ENCODE measurements at places on chromosomes 6 and 20.
A peak's percentile ranks its signal among the peaks of the same experiment; 100 is the strongest.

- no peak for DNase-seq
These were observed 122.2 kb upstream of the MYLIP start for GRCh38 chr6:16006681-16007080.

- no peak for DNase-seq
These were observed 6.0 kb upstream of the NPBWR2 start for GRCh38 chr20:64113444-64113775.

GRCh38 chr6:3163248-3163594, 5.9 kb upstream of the TUBB2A start:
- no peak for DNase-seq

DNA sequence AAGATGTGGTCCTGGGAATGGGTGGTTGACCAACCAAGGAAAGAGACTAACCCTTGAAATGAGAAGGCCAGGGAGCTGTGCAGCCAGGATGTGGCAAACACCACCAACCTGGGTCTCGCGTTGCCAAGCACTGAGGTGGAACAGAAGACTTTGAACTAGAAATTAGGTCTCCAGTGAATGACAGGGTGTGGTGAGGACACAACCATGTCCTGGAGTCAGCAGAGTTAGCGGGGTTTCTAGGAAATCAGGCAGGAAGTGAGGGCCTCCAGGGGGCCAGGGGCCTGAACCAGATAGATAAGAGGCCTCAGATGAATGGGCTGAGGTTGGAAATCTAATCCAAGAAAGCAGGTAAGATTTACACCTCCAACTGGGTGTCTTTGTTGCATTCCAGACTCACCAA, 353.3 kb upstream of the ARID1B start:
- DNase-seq: no peak

- no peak for DNase-seq
These were observed 1.8 kb downstream of the SNRNP48 start for GRCh38 chr6:7591770-7592169.

- DNase-seq: peak; percentile 54
These were observed 100.9 kb downstream of the HFE start for GRCh38 chr6:26187981-26188635.

GRCh38 chr20:56391596-56392131, 351 bp downstream of the AURKA start:
- no peak for DNase-seq

DNA sequence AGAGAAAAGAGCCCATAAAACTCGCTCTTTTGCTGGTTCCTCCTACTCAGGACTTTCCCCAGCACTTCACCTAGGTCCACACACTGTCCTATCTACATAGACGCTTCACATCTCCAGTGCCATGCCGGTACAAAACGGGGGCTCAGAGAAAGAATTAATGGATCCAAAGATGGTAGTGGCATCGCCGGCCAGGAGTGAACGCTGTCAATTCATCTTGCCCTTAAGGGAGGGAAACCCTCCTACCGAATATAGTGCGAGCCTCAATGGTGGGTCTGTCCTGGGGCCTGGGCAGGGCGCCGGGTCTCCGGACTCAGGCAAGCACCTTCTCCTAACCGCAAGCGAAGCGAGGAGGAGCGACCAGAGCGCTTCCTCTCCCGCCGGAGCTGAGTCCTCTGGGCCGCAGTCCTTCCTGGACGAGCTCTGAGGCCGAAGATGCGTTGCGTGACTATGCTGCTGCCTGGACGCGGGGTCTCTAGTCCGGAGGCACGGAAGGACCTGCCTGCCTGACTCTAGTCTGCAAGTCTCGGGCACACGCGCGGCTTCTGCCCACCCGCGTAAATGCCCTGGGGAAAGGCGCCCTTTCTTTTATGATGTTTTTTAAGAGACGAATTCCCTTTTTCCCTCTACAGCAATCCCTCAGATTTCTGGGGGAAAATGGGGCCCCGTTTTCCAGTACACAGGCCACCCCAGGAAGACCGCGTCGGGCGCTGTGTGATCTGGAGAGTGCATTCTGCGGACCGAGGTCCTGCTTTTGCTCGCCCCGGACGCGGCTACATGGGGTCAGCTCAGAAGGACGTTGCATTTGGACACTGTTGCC, 100.1 kb upstream of the PRDM1 start:
- no peak for DNase-seq

GRCh38 chr6:12328701-12329100, 38.5 kb downstream of the EDN1 start:
- no peak for DNase-seq

- no peak for DNase-seq
These were observed 16.9 kb downstream of the KIF16B start for GRCh38 chr20:16556301-16556700.

- DNase-seq: no peak
These were observed 42.9 kb upstream of the FAM83D start for GRCh38 chr20:38883081-38883980.

GRCh38 chr6:99873084-99873483, 120.9 kb downstream of the MCHR2 start:
- no peak for DNase-seq

- no peak for DNase-seq
These were observed 139.1 kb downstream of the ARID1B start for GRCh38 chr6:156916130-156916801.

GRCh38 chr20:17624551-17625245, 54.8 kb downstream of the DSTN start:
- no peak for DNase-seq

- DNase-seq: no peak
These were observed 2.3 kb downstream of the RPS12 start for GRCh38 chr6:132816660-132817059.

GRCh38 chr6:18997375-18997826, 610.3 kb downstream of the RNF144B start:
- DNase-seq: no peak

- DNase-seq: peak; percentile 4
These were observed 42.3 kb downstream of the ANKEF1 start for GRCh38 chr20:10077081-10077471.

- DNase-seq: no peak
These were observed 63.2 kb downstream of the SLC24A3 start for GRCh38 chr20:19275630-19276071.

- DNase-seq: no peak
These were observed 15.8 kb downstream of the ADNP start for GRCh38 chr20:50915424-50915823.

- DNase-seq: no peak
These were observed 29.2 kb downstream of the SLC35A1 start for GRCh38 chr6:87501809-87502572.

DNA sequence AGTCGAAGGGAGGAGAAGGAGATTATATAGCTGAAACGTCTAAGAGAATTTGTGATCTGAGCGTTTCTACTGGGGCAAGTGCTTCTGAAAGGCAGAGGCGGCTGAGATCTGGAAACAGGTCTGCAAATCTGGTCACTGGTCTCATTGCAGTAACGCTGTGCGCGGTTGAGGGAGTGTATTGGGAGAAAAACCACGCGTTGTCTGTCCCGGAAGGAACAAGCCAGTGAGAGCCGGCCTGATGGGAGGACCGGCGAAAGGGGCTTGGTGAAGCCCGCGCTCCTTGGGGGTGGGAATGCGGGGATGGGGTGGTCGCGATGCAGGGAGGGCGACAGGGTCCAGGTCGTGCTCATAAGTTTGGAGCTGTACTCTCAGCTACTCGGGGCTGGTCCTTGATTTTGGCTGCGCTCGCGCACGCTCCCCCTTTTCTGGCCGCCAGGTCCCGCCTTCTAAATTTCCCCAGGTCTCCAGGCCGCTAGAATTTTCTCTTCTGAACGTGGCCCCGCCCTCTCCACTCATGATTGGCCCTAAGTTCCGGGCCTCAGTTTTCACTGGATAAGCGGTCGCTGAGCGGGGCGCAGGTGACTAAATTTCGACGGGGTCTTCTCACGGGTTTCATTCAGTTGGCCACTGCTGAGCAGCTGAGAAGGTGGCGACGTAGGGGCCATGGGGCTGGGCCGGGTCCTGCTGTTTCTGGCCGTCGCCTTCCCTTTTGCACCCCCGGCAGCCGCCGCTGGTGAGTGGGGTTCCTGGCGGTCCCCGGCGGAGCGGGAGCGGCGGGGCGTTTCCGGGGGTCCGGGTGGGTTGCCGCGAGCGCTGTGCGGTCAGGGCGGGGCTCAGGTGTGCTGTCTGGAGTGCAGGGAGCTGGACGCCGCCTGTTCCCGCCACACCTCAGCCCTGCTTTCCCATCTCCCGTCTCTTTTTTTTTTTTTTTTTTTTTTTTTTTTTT, at the start of gene MICB:
Gene MICB, plus strand, starts transcription at position 615 of the 946 bp plus-strand sequence. Its CDS starts 49 bp downstream, at position 664.
- DNase-seq: peak; percentile 76

DNA sequence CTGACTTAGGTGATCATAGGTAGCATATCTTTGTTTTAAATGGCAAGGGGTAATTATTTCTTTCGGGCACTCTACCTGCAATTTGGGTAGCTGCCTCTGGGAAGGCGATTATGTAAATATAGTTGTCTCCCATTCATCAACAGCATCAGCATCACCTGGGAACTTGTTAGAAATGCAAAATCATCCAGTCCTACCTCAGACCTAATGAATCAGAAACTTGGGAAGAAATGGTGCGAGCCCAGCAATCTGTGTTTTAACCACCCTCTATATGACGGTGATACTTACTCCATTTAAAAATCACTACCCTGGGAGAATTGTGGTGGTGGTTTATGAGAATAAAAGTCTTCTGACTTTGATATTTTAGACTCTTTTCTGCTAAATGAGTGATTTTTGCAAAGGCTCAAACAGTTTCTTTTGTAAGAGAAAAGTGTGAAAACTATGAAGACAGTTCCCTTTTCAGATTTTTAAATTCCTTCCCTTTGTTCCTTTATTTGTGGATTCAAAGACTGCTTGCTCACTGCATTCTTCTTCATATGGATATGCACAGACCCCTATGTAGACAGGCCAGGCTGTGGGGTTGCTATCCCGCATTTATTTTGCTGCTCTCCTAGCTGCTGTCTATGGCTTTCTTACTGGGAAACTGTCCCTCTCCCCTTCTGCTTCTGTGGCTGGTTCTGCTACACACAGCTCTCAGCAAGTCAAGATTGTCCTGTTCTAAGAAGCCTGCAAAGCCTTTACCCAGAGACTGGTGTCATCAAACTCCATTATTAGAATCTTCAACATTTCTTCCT, 365.3 kb downstream of the RNF144B start:
- no peak for DNase-seq

GRCh38 chr6:6614983-6615349, 26.4 kb downstream of the LY86 start:
- DNase-seq: no peak

DNA sequence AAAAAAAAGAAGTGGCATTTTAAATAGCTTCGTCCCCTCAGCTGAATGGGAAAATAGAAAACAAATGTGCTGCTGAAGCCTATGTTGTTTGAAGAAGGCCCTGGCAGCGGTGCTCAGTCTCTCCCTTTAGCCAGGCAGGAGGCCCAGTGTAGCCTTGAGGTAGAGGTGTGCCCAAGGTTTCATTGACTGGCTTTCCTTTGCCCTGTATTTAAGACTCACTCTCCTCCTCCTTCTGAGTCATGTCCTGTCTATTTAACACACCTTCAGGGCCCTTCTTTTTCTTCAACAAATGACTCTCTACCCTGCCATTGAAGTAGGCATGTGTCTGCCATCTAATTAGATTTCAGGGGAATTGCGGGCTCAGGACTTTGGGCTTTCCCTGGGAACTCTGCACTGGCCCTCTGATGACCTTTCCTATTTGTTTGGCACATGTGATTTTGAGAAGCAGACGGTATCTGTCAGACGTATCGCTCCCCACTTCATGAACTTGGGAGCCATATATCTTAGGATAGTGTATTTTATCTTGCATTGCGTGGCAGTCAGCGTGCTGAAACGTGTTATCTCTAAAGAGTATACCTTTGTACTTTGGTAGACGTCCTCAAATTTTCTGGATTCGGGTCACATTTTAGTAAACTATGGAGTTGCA, 4.3 kb downstream of the TJAP1 start:
- no peak for DNase-seq

GRCh38 chr6:139518556-139519091, 144.2 kb upstream of the CITED2 start:
- DNase-seq: no peak

- DNase-seq: no peak
These were observed 782 bp upstream of the PCMTD2 start for GRCh38 chr20:64254571-64255360.

DNA sequence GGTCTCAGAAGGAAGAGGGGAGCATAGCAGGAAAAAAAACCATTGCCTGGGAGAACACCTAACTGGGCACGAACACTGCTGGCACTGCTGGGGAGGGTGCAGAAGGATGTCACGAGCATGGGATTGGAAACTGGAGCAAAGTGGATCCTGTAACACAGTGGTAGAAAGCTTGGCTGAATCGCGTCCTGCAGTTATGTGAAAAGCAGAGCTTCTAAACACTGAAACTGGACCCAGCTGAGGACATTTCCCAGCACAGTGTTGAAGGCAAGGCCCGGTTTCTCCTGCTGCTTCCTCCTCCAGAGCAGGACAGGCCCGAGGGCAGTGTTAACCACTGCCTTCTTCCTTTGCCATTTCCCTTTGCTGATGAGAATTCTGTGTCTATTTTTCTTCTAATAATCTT, 6.7 kb downstream of the APMAP start:
- DNase-seq: no peak

DNA sequence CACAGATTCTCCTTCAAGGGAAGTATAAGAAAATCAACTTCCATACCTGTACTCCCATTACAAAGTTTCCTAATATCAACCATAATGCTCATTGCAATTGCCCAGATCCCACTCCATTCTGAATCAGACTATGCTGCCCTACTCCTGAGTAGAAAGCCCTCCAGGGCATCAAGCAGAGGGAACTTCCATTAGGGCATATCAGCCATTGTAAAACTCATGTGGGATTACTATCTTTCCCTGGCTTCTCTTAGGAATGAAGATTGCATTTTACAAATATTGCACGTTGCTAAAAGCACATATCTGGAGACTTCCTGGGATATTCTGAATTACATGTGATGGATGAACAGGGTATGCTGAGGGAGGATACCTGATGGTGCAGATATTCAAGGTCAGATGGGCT, 263.2 kb downstream of the FOXA2 start:
- DNase-seq: no peak

- no peak for DNase-seq
These were observed 755.8 kb downstream of the PRIM2 start for GRCh38 chr6:58073263-58073662.

DNA sequence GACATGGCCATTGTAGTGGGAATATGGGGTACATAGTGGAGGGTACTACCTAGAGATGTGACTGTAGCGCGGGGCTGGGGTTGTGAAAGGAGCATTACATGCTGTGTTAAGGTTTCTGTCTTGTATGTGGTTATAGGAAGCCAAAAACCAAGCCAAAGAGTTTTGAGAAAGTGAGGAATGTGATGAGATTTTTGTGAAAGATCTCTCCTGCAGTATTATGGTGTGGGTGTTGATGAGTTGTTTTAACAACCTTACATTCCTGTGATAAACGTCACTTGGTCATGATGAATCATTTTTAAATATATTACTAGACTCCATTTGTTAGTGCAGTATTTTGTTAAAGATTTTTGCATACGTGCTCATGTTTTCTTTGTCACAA, 48.9 kb downstream of the ZFAND3 start:
- no peak for DNase-seq

DNA sequence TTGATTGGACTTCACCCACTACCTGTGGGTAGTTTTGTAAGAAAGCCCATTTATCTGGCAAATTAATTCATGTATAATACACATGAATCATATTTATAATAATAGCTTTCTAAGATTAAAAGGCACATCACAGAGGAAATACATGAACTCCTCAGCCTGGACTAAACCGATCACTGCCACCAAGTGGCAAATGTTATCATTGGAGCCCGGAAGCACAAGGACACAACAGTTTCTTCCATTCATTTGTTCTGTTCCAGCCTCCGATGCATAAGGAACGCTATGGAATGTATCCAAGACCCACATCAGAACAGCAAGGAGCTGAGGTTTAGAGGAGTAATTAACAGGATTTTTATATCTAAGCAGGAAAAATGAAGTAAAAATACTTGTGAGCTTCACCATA, 13.9 kb upstream of the IPCEF1 start:
- DNase-seq: no peak

Measured in activated T-cell treated with anti-CD3 and anti-CD28 coated beads for 48 hours (primary cell).